ENCODE measurements at places on chromosomes 4 and X. TPM values are rescaled to one million over a fixed set of nuclear protein-coding genes. Genes with fewer than 3 reads are reported as not detected.

FRMPD4 gene
- polyA plus RNA-seq: not detected

GRCh38 chr4:152680988-152681603 is 1.3 kb upstream of the TMEM154 start:
- H3K36me3 ChIP-seq: no peaks in the 10 kb centered on the region
- no peaks in the 10 kb centered on the region for H3K27me3 ChIP-seq
- peaks cover 40% of the 10 kb centered on the region for H3K4me1 ChIP-seq
- DNase-seq: no peak

GRCh38 chr4:30443289-30443688 is 276.9 kb upstream of the PCDH7 start:
- no peaks in the 10 kb centered on the region for H3K27me3 ChIP-seq
- H3K27ac ChIP-seq: no peak overlapping the region
- H3K36me3 ChIP-seq: no peaks in the 10 kb centered on the region
- H3K4me1 ChIP-seq: no peaks in the 10 kb centered on the region
- no peak overlapping the region for H3K4me3 ChIP-seq

DNA sequence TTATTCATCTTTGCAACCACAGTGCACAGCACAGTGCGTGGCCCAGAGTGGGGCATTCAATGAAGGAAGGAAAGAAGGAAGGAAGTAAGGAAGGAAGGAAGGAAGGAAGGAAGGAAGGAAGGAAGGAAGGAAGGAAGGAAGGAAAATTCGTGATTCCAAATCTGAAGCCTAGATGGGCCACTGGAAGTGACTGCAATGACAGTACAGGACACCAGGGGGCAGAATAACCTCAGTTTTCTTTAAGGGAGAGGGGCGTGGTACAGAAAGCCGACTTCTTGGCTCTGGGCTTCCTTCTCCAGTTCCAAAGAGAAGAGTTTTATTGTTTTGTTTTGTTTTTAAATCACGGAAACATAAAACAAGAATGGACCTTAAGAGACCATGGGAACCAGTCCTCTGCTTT is 47.8 kb downstream of the APLN start:
- H3K27me3 ChIP-seq: no peaks in the 10 kb centered on the region
- H3K4me1 ChIP-seq: peaks cover 3% of the 10 kb centered on the region
- no peaks in the 10 kb centered on the region for H3K36me3 ChIP-seq
- no peak overlapping the region for H3K4me3 ChIP-seq
- H3K27ac ChIP-seq: no peak overlapping the region
- DNase-seq: no peak

UGT2B11 gene
- not detected for polyA plus RNA-seq

CLNK gene
- 0.39 TPM for polyA plus RNA-seq

PPBP gene
- polyA plus RNA-seq: 32.0 TPM

DNA sequence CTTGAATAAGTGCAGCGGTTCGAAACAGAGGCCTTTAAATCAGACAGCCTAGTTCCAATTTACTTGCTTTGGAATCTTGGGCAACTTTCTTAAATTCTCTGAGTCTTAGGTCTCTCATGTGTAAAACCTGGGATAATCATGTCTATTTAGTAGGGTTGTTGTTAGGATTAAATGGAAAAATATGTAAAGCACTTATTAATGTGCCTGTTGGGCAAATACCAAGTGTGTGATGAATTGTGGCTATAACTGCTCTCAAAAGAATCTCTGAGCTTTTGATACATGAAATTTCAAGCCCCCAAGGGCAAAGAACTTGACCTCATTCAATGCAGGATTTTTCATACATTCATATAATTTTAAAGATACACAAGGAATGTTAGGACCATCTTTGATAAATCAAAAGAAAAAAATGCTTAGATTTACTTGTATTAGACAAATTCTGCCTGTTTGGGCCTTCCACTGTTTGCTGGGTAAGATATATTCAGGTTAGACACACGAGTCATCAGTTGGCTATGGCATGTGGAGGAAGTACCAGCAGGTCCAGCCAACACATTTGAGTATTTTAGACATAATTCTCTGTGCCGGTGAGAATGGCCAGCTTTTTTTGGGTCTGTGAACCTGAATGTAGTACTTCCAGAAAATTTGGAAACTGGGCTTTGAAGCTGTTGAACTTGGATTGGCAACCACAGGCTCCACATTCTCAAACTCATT is 241.4 kb upstream of the CNKSR2 start:
- no peaks in the 10 kb centered on the region for H3K27me3 ChIP-seq
- no peaks in the 10 kb centered on the region for H3K36me3 ChIP-seq
- H3K27ac ChIP-seq: no peak overlapping the region
